Activated T-helper 1 cell treated with anti-CD3 and anti-CD28 coated beads, Interleukin-2, amount 50 U/mL, for 16 hours (primary cell): ENCODE measurements at places on chromosomes 3 and 15.

DNA sequence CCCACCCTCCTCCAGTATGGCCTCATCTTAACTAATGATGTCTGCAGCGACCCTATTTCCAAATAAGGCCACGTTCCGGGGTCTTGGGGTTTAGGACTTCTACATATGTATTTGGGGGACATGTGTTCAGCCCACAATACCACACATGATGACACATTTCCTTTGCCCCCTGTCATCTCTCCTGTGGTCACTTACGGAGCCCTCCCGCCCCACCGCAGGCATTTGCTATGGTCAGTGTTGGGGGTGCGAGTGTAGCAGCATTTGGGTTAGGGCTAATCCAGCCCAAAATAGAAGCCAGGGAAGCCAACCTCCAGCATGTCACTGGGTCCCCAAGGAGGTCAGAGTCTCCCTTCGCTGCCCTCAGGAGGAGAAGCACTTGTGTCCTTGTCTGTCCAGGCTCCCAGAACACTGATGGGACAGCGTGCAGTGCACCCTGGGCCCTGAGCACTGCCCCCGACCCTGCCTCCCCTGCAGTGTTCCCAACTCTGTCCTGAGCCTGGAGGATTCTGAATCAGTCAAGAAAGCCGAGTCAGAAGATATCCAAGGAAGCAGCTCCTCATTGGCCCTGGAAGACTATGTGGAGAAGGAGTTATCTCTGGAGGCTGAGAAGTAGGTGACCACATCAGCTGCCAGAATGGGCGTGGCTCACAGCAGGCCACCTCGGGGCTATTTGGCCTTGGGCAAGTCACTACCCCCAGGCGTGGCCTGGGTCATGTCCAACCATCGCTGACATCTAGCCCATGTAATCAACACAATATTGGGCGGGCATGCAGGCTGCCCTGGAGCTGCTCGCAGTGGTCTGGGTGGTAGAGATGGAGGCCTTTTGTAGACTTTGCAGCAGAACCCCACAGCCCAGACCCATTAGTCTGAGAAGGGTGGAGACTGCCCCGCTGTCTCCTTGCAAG is 46.9 kb upstream of the FGD5 start:
- no peak for DNase-seq

DNA sequence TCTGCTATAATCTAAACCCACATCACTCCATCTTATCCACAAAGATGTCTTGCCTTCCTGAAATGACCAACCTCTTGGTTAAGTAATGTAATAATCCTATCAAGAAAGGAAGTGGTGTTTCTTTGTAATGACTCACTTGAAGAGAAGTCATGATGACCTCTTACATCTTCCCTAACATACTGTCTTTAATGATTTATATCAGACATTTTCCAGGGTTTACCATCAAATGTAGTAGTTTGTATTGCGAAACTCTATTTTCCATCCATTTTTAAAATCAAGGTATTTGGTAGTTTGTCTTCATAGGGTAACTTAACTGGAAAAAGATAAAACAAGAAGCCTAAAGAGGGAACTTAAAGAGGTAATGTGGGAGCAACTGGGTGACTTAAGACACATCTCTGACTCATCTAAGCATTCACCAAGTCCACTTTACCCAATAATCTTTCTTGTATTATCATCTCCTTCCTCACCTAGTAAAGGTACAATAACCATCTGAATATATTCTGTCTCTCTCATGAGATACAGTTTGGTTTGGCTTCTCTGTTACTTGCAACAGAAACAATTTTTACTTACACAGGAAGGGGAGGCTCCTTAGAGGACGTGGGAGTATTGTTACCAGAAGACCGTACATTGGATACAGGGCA is 5.7 kb upstream of the MAPK6 start:
- DNase-seq: no peak

DNA sequence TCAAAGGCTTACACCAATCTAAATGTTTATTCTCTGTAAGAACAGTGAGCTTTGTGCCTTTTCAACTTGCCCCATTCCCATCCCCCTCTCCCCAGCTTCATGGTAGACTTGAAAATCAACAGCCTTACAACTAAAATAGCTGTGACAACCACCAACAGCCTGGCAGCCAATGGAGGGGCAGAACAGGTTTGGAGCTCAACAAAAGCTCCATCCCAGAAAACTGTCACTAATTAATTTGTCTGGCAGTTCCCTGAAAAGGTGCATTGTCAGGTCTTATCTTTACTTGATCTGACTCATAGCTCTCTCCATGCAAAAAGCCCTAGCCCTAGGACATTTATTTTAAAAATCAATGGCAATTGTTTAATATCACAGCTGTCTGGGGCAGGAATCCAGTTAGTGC is 22.6 kb downstream of the MTHFS start:
- no peak for DNase-seq

- no peak for DNase-seq
Measured at GRCh38 chr3:148319960-148320359, 377.7 kb upstream of the AGTR1 start.

DNA sequence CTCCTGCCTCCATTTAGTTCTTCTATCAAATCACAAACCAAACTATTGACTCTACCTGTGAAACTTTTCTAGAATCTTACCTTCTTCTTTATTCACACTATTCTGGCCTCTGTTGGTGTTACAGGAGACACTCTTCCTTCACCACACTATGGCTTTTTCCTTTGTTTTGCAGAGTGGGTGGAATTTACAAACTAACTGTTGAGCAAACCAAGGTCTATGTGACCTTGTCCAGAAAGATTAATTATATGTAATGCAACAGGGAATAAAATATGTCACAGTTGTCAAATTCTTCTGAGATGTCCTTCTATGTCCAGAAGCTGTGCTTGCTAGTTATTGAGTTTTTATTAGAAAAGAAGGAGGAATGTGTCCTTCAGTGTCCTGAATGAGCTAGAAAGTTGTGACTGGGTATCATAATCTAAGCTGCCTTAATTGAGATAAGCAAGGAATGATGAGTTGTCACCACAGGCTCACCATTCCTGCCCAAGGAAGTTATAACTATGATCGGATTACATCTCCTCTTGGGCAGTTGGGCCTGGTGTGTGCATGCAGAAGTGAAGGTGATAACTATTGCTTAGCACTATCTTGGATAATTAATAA is 21.7 kb downstream of the ARL14 start:
- no peak for DNase-seq

DNA sequence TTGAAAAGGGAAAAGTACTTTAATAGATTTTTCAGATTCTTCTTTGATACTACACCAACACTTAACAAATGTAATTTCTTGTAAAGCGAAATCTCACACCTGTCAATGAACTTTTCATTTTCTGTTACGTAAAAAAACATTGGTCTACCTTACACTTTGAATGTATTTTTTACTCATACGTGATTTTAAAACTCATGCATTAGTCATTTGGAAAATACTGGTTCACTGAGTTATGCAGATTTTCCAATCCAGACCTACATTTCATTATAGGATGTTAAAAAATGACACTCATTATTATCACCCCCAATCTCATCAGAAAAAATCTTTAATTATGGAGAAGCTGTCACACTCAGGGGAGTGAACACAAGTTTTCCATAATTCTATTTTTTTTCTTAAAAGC is 14.7 kb downstream of the VPS39 start:
- DNase-seq: no peak

DNA sequence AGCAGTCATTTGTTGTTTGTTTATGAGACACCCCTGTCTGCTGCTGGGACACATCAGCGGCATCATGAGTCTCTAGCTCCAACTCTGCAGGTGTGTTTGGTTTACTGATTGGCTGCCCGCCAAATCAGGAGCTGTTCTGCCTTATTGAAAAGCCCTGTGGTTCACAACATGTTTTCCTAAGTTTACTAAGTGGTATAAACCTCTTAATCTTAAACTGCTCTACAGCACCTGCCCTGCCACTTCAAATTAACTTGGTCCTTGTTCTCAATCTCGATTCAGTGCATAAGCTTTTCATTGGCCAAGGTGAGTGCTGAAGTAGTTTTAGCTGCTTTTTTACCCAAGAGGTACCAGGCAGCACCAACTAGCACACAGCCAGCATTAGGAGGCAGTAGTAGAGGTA is 77.8 kb upstream of the WDR72 start:
- DNase-seq: no peak

DNA sequence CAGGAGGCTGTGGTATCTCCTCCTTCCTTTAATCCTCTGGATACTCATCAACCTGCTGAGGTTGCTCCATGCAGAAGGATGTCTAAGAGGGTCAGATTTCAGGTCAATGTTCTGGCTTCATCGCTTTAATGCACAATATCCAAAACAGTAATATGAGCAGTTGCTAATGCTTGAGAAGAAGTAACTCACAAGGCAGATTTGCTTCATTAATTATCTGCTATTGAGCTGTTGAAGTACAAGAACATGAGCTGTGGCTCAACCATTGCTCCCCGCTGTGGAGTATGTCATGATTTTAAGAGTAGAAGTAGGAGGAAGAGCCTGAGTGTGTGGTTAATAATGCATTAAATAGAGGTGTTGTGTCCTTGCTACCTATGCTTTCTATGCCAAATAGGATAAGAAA is 1412.9 kb upstream of the ALCAM start:
- DNase-seq: no peak

DNA sequence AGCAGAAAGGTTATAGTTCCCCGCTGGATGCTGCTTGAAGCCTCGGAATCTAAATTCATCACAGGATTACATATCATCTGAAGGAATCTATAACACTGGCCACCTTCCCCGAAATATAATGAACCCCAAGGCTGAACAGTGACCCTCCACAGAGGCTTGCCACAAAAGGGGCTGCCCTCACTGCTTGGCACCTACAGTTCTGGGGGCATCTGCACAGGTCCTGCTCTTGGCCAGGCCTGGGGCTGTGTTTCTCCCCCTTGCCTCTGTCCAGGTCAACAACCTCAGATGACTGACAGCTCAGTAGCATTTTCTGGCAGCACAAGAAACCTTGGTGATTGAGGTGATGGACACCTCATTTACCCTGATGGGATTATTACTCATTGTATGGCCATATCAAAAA is 1.5 kb upstream of the ADAMTS17 start:
- DNase-seq: no peak

DNA sequence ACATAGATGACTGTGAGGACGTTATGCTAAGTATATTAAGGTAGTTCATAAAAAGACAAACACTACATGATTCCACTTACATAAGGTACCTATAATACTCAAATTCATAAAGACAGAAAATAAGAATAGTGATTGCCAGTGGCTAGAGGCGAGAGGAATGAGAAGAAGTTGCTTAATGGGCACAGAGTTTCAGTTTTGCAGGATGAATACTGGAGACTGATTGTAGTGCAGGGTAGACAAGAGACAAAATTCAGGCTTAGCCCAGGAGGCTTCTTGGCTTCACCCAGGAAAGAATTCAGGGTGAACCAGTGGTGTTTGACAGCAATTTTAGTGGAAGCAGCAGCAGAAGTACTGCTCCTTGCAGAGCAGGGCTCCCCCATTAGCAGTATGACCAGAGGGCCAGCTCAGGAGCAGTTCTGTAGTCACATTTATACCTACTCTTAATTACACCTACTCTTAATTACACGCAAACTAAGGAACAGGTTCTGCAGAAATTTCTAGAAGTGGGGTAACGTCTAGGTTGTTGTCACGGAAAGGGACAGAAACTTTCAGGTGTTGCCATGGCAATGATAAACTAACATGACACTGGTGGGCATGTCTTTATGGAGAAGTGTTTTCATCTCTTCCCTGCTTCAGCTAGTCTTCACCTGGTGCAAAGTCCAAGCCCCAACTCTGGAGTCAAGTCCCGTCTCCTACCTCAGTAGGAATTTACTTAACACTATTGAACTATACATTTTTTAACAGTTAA is 55.2 kb downstream of the TBL1XR1 start:
- no peak for DNase-seq

GRCh38 chr3:14290631-14291385 is 111.6 kb upstream of the SLC6A6 start:
- no peak for DNase-seq

GRCh38 chr3:53334742-53335141 is 12.6 kb downstream of the DCP1A start:
- DNase-seq: no peak

DNA sequence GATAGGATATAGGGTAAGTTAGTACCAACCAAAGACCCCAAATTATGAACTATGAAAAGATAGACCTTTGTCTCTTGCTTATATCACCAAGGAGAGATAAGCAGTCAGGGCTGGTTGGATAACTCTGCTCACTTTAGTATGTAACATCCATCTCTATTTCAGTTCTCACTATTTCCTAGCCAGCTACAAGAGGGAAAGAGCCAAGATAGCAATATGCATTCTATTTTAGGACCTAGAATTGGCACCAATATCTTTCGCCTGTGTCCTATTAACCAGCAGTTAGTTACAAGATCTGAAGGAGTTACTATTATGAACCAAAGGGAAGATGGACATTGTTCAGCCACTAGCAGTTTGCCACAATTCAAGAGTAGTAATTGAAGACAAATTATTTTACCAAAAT is 457.5 kb downstream of the NSUN3 start:
- no peak for DNase-seq

GRCh38 chr3:134079761-134080160 is 50.0 kb upstream of the SLCO2A1 start:
- no peak for DNase-seq

DNA sequence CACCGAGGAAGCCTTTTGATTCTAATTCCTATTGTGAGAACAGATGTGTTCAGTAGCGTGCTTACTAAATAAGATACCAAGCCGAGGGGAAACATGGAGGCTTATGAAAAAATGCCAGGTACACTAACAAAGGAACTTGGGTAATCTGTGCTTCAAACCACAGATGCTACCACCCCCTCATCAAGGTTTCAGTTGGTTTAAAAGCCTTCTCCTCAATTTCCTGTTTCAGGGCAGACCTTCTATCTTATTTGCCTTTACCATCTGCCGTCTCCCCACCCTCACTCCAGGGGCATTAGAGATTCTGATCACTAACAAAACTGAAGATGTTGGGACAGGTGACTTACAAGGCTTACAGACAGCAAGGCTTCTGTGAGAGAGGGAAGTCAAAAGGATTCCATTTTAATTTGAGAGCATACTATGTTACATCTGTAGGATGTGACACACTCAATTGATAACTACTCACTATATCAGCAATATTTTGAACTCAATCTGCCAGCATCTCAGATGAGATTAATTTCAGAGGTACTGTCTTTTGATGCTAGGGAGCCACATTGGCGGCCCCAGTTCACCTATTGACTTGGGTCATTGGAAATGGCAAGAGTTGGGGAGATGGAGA is 60.6 kb upstream of the PLCL2 start:
- no peak for DNase-seq

- DNase-seq: no peak
Measured at GRCh38 chr15:56608140-56608778, 125.0 kb downstream of the ZNF280D start.

DNA sequence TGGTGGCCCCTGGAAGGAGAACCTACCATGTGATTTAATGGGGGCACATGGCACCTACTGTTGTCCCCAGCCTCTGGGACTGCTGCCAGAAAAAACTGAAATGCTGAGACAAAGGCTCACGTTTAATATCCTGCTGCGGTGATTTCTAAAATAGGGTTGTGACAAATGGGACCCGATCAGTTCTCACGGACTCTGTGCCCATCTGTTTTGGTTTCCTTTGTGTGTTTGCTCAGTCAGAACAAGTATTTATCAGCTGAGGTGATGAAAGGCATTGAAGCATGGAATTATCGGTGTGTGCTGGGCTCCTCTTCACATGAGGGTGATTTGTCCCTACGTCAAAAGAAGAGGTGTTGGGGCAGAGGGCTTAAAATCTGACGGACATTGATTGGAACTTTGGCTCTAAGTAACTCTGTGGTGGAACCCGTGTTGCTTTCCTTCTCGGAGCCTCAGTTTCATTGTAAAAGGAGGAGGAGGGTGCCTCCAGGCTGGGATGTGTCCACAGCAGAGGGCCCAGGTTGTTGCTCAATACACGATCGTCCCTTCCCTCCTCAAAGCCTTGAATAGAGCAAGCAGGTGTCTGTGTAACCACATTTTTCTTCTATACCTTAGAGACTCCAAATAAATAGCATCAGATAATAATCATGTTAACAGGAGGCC is 283.3 kb upstream of the RGMA start:
- no peak for DNase-seq

- DNase-seq: no peak
Measured at GRCh38 chr15:101059381-101060341, 140.5 kb downstream of the LRRK1 start.
